Cortex of kidney (tissue), 1 donor: ENCODE measurements at places on chromosomes 12 and 14.

DNA sequence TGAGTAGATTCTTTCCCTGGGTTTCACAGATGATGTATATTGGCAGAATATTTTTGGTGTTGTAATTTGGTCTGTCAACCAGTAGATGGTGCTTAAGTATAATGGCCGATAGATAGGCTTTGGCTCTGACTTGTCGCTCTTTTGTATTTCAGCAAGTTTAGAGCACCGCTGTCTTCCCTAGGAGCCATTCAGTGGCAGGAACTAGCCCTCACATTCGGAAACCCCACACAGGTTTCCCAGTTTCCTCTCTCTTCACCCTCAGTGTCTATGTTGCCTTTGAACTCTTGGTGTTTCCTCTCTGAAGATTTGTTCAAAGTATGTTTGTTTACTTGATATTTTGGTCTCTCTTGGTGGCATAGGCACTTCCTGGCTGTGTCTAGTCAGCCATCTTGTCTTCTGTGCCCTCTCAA is 102.2 kb downstream of the GPHN start:
- DNase-seq, result no peak

DNA sequence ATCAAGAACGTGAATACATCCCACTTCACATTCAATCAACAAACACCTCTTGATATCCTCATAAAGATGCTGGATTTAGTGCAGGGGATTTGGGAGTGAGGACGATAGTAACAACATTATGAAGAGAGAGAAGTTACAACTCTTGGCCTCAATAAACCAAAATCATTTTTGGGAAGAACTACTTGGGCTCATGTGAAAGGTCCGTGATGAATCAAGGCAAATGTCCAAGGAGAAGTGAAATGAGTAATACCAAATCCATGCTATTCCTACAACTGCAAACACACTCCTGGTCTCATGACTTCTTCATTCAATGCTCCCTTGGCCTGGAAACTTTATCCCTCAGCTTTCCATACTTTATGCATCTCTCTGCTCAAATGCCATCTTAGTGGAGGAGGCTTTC is 162.0 kb upstream of the LMNTD1 start:
- no peak for DNase-seq

GRCh38 chr12:26684101-26684500 is 148.9 kb downstream of the ITPR2 start:
- DNase-seq, result no peak

DNA sequence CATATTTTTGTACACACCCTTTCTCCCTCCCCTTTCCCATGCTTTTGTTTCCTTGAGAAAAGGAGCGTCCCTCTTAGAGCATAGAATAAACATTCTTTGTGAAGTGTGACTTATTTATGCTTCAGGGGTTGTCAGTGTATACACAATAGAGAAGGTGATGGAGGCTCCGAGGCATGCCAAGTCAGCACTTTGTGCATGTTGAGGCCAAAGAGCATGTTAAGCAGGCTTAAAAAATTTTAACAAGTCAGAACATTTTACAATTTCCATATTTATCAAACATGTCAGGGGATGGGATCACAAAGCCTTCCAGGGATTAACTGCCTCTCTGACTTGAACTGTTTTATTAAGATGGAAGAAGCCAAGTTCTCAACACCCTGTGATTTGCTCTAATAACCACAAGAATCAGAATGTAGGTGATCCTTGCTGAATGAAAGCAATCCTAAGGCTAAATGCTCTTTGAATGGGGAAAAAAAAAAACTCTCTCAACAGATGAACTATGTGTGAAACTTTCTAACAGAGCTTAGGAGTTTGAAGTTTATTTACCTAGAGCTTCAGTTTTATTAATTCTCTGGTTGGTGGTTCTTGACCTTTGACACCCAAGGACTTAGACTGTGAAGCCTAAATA is 223.1 kb downstream of the RAD51B start:
- no peak for DNase-seq

DNA sequence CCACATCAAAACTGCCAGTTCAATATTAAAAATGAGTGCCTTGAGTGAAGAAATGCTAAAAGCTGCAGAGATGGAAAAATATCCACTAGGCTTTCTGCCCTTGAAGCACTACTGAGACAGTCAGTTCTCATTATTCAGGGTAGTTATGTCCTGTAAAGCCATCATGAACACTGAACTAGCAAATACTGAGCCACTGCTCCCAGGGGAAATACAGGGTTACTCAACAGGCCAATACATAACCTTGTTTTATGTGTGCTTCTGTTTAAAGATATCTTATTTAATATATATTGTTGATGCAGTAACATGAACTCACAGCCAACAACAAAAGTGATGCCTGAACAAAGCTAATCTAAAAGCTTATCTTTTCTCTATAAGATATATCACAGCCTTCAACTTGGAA is 3.3 kb downstream of the RAD52 start:
- DNase-seq, result no peak

- no peak for DNase-seq
Observed at GRCh38 chr12:49967042-49967776, 5.5 kb downstream of the AQP5 start.

GRCh38 chr14:71202881-71203280 is 295.6 kb downstream of the PCNX1 start:
- DNase-seq, result no peak

- DNase-seq, result no peak
Observed at GRCh38 chr14:67524634-67524963, 8.5 kb upstream of the PLEKHH1 start.

GRCh38 chr12:6606331-6607131 is 648 bp downstream of the CHD4 start:
- DNase-seq, result no peak

GRCh38 chr12:101231636-101232035 is 21.6 kb upstream of the SLC5A8 start:
- no peak for DNase-seq

DNA sequence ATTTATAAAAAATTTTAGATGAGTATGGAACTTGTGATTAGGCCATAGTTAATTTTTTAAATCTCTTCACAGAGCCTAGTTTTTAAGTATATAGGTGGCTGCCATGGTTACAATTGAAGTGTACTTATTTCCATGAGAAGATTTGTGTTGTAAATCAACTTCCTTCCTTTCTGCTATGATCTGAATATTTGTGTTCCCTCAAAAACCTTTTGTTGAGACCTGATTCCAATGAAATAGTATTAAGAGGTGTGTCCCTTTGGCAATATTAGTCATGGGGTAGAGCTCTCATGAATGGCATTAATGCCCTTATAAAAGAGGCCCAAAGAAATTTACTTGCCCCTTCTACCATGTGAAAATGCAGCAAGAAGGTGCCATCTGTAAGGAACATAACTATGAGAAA is 28.8 kb downstream of the ETNK1 start:
- no peak for DNase-seq

GRCh38 chr14:102516531-102517391 is 7.2 kb upstream of the ANKRD9 start:
- DNase-seq, result no peak
